Left renal pelvis (tissue), 4 donors: ENCODE measurements at places on chromosomes 16 and 17. TPM values are rescaled to one million over a fixed set of nuclear protein-coding genes. Genes with fewer than 3 reads are reported as not detected.

The ELMO3 gene
- 5.6 TPM for polyA plus RNA-seq

The MSLN gene
- 27.1 TPM for polyA plus RNA-seq

The FAM117A gene
- polyA plus RNA-seq: 15.2 TPM

The IRF8 gene
- 5.0 TPM for polyA plus RNA-seq

The TMC7 gene
- 1.5 TPM for polyA plus RNA-seq

The MILR1 gene
- polyA plus RNA-seq: 3.6 TPM

DNA sequence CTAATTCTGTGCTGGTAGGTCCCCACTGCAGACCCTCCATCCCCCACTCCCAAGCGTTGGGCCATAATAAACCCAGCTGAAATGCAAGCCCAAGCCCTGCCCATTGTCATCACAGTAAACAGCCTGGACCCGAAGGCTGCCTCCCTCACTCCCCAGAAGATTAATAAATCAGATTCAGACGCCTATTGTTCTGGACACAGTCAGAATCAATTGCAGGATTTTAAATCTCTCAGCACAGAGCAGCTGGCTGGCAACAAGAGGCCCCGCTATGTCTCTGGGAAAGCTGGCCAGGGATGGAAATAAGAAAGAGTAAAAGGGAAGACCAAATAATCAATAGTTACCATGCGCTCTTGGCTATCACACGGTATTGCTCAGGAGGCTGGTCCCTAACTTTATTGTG lies 93.9 kb downstream of the C17orf67 start:
- no peak for DNase-seq

- no peak for DNase-seq
Measured at GRCh38 chr17:57466017-57466471, 209.7 kb downstream of the MSI2 start.

DNA sequence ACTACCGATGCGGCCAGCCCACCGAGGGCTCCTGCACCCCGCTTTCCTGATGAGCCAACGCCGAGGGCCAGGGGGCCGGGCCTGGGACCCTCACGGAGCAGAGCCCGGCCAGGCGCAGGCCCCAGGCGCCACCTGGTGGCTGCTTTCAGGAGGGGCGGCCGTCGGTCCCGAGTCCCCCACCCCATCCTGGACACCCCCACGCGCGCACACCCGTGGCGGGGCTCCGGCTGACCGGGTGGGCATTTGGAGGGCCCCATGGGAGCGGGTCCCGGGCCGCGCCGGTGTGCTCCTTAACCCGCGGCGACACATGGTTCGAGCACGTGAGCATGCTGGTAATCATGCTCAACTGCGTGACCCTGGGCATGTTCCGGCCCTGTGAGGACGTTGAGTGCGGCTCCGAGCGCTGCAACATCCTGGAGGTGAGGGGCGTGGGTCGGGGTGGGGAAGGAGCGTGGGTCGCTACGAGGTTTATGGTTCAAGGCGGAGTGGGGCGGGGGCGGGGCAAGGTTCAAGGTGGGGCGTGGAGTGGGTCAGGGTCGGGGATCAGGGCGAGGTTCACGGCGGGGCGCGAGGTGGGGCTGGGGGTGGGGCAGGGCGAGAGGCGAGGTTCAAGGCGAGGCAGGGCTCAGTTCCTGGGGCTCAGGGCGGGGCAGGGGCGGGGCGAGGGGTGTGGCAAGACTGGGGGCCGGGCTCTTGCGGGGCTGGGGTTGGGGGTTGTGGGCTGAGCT lies 30.2 kb downstream of the TPSG1 start:
- no peak for DNase-seq

GRCh38 chr17:5241861-5242671 lies 7.4 kb upstream of the SCIMP start:
- DNase-seq: no peak

GRCh38 chr16:72876981-72877373 lies 171.0 kb downstream of the ZFHX3 start:
- DNase-seq: no peak

- no peak for DNase-seq
Measured at GRCh38 chr17:40317345-40317873, 8.4 kb downstream of the RARA start.

DNA sequence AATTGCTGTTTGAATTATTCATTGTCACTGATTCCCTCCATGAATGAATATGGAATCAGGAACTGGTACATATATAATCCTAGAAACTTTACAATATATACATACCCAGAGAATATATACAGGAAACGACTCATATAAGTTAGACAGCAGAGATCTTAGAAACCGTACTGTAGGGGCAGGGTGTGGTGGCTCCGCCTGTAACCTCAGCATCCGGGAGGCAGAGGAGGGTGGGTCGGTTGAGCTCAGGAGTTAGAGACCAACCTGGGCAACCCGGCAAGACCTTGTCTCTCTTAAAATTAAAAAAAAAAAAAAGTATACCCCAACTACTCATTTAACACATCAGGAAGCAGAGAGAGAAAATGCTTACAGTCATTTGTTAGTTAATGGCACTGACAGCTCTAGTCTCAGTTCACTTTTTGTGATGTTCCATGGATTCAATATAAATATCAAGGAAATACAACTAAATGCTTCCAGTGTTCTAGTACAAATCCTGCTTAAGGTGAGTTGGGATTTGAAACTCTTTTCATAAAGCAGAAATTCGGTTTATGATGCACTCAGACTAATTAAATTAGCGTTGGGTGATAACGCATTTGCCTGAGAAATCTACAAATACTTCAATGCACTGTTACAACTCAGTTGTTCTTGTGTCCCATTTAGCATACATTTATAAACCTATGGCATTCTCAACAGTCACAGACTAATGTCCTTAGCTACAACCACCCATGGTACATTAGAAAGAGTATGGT lies 5.6 kb downstream of the GLG1 start:
- DNase-seq: no peak

- DNase-seq: no peak
Measured at GRCh38 chr16:86026171-86026910, 127.4 kb downstream of the IRF8 start.

- no peak for DNase-seq
Measured at GRCh38 chr16:51306116-51306515, 155.0 kb upstream of the SALL1 start.
